WTC11 (cell line): ENCODE measurements at places on chromosomes 16 and 17.

- DNase-seq: no peak
These were observed 95.7 kb upstream of the AKTIP start for GRCh38 chr16:53598511-53599275.

GRCh38 chr16:14181371-14182050 is 110.4 kb downstream of the MRTFB start:
- DNase-seq: no peak

- DNase-seq: no peak
These were observed 88.7 kb upstream of the RPH3AL start for GRCh38 chr17:441155-441950.

DNA sequence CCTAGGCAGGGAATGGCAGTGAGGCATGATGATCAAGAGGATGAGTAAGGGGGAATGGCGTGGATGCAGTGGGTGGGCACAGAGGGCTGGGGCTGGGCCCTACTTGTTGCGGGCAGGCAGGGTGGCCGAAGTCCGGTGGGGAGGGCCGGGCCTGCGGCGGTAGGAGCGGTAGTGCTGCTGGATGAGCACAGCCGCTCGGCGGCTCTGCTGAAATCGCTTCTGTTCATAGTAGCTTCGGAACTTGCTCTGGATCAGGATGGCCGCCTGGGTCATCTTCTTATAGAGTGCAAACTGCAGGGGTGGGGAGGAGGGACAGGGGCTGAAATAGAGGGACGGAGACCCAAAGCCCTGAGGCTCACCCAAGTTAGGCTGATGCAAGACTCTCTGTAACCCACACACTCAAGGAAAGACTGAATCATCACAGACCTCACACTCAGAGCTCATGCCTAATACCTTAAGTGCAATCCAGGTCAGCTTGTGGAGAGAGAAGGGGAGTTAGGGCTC is 1.5 kb upstream of the SPAG7 start:
- no peak for DNase-seq

DNA sequence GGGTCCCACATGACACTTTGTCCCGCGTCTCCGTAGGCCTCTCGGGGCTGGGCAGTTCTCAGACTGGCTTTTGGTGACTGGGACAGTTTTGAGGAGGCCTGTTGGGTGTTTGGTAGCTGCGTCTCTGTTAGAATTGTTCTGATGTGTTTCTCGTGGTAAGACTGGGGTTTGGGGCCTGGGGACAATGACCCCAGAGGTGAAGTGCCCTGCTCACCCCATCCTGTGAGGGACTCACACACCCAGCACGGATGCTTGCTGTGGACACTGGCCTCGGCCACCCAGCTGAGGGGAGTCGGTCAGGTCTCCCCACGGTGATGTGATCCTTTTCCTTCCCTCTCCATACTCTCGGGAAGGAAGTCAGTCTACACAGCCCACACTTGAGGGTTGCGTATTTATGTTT is 50.3 kb downstream of the METRNL start:
- DNase-seq: no peak

GRCh38 chr17:9298135-9298534 is 276.8 kb downstream of the NTN1 start:
- DNase-seq: no peak

GRCh38 chr16:57781741-57782606 is 20.3 kb downstream of the KIFC3 start:
- no peak for DNase-seq

DNA sequence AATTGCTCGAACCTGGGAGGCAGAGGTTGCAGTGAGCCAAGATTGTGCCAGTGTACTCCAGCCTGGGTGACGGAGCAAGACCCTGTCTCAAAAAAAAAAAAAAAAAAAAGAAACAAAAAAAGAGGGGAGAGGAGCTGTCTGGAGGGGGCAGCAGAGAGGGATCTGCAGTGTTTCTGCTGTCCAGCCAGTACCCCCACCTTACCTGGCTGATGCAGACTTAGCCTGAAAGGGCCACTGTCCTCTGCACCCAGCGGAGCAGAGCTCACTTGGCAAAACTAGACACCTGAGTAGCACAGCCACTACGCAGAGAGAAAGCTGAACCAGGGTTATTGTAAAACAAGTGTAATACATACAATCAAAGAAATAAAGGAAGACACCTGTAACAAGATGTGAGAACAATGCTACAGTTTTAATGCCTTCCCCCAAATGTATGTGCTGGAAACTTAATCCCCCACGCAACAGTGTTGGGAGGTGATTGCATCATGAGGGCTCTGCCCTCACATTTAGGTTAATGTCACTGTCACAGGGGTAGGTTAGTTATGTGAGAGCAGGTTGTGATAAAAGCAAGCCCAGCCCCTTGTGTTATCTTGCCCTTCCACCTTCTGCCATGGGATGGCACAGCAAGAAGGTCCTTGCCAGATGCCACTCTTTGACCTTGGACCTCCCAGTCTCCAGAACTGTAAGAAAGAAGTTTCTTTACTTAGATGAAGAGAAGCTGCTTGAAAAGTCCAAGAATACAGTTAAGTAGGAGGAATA is 211.2 kb downstream of the RPTOR start:
- DNase-seq: peak; percentile 43

DNA sequence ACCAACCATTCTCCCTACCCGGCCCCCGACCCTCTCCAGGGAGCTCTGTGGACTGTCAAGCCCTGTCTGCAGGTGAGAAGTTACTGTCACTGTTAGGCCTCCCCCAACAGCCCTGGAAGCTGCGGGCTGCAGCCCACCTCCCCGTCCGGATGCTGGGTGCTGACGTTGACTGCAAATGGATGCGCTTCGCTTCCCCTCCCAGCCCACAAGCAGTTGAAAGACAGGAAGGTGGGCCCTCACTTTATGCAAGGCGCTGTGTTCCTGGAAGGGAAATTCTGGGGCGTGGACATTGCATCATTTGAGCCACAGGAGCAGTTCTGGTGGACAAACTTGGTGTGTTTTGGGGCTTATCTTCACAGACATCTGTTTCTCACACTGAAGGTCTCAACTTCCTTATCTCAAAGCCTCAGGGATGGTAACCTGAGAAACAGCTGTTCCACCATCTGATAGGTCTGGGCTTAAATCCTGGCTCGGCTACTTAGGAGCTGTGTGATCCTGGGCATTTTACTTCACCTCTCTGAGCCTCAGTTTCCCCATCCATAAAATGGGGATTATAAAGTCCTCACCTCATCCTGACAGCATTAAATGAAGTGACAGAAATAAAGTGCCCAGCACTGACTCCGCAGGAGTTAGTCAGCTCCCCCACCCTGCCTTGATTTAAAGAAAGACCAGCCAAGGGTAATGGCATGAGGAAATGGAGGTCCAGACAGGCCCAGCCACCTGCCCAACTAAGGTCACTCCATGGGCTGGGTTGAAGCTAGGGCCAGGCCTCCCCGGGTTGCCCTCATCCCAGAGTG is 4.6 kb upstream of the DRC7 start:
- DNase-seq: no peak

DNA sequence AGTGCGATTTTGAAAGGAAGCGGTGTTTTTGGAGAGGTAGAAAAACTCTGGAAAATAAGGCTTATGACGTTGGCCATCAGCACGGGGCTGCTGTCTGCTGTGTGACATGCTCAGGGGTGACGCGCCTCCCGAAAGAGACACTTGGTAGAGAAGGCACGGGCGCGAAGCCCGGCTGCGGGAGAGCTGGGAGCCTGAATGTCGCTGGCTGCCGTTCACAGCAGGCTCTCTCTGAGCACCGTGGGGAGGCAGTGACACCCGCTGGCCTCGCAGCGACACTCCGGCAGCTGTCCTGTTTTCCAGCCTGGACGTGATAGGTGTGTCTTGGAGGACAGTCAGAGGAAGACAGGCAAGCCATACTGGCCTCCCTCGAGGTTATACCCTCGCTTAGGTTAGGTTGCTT is 759.1 kb upstream of the RBFOX1 start:
- DNase-seq: no peak

DNA sequence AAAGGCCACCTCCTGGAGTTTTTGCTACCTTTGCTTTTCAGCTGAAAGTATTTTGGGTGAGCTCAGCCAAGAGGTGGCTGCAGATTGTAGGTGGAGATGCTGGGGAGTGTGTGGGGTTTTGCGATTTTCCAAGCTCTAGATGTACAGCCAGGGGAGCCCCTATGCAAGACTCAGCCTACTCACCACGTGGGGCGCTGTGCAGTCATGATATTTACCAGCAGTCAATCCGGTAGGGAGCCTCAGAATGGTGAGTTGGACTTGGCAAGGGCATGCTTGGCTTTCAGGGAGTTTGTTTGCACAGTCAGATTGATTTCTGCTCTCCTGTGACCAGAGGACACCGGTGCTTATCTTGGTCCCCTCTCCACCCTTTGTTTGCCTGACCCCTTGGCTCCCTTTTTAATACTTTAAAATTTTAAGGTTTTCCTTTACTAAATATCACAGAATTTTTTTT is 175.3 kb downstream of the UTP18 start:
- peak; percentile 79 for DNase-seq

- DNase-seq: no peak
These were observed 18.8 kb downstream of the LRRC36 start for GRCh38 chr16:67345401-67345800.

DNA sequence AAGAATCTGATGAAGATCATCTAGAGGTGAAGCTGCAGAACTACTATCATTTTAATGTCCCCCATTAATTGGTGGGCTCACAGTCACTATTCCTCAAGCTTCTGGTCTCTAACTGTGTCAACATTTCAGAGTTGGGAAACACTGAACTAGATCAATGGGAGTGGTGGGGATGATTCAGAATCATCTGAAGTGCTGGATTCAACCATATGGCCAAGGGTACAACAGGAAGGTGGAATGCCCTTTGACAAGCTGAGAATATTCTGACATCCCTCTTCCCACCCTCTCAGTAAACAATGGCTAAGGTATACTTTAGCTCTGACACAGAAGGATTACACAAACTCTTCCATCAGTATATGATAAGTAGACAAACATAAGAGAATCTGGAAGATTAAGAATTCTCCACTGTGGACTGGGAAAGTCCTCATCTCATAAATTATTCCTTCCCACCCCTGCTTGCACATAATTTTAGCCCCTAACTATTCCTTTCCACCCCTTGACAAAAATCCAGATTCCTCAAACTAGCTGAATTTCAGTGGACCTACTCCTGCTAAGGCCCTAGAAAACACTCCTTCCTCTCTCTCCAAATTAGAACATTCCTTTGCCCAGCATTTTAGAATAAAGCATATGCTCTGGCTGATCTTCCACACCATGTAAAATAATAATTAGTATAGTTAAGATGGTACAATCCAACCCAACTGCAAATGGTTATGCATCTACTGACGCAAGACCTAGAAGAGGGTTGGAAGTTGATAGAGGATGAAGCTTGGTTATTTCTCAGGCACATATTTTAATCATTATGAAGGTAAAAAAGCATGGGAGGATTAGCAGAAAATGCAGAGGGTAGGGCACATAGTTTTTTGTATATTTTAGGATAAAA is 16.3 kb upstream of the RFFL start:
- no peak for DNase-seq

DNA sequence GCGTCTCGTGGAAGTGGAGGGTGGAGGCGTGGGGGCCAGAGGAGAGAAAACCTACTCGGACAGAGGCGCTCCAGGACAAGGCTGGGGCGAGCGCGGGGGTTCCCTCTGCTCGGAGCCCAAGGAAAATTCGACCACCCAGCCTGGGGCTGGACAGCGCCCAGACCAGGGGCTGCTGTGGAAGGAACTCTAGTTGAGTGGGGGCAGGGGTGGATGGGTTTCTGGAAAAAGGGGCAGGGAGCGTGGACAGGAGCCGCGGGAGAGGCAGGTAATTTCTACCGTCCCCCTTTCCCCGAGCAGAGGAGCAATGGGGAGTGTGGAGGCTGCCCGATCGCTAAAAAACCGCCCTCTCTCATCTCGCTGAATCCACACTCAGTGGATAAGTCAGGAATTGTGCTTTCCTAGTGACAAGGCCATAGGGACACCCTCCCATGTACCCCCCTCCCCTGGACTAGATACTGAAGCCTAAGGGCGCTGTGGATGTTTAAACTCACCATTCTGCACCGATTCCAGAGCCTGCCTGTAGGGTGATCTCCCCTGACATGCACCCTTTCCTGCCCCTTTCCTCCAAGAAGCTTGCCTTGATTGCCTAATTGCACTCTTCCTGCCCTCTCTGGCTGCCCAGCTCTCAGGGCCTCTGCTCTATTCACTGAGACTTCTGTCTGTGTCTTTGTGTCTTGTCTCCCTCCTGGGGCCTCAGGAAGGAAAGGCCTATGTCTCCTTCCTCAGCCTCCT is 90.7 kb upstream of the TMEM97 start:
- no peak for DNase-seq

- DNase-seq: no peak
These were observed 58.9 kb upstream of the EFCAB3 start for GRCh38 chr17:62321451-62321850.

DNA sequence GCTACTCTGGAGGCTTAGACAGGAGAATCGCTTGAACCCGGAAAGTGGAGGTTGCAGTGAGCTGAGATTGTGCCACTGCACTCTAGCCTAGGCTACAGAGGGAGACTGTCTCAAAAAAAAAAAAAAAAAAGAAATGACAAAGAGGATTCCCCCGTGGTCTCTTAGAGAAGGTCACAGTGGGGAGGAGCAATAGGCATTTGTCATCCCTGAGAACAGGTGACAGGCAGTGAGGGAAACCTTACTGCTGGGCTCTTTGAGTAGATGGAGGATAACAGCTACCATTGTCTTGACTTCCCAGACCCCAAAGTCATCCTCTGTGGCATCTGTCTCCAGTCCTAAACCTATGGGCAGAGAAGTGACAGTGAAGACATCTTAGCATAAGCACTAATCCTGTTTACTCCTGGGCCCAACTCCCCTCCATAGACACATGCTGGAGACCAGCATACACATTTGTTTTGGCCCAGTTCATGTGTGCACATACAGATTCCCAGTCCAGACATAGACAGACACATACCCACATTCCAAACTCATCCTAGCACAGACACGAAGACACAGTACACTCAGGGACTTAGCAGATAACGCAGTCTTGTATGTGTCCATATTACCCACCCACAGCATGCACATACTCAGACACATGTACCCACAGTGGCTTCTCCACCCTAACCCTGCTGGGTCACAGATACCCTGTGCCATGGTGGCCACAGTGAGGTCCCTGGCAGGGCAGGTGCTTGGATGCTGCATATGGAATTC is 2.7 kb downstream of the ESRP2 start:
- no peak for DNase-seq

DNA sequence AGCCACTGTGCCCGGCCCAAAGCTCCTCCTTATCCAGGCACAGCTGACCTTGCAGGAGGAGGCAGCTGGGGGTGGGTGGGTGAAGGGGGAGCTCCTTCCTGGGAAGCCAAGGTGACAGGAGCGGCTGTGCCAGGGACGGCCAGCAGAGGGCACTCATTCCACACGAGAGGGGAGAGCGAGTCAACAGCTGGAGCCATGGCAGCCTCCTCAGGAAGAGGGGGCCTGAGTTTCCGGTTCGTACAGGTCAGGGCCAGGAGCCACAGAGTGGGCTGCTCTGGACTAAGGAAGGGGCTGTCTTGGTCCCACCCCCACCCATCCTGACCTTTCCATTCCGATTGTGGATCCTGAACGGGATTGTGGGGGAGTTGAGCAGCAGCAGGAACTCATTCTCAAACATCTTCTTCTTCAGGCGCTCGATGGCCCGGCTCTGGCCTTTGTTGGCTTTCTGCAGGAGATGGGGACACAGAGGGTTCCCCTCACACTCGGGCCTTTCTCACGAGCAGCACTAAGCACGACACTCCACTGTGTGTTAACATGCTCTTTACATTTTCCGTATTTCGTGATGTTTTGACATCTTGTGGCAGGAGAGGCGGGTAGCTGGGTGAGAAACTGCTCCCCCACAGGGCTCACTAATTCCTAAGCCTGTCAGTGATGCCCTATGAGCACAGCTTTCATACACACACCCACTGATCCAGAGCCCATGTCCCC is 61.6 kb downstream of the TIMM22 start:
- peak; percentile 77 for DNase-seq
